ENCODE measurements at places on chromosomes 1 and 21. TPM values are rescaled to one million over a fixed set of nuclear protein-coding genes. Genes with fewer than 3 reads are reported as not detected.
A peak's percentile ranks its signal among the peaks of the same experiment; 100 is the strongest.

DNA sequence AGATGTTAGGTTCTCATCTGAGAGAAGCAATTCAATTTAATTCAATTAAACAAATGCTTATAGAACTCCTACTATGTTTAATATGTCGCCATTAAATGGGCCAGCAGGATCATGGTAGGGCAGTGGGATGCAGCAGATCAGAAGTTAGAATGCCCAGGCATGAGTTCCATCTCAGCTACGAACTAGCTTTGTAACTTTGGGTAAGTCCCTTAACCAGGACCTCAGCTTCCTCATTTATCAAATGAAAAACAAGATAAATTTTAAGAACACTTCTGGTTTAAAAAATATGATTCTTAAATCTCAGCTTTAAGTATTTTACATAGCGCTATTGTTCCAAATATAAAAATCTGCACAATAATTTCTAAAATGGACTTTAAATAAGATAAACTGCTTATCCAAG, 67.5 kb upstream of the GFI1 start:
- no peak for DNase-seq

DNA sequence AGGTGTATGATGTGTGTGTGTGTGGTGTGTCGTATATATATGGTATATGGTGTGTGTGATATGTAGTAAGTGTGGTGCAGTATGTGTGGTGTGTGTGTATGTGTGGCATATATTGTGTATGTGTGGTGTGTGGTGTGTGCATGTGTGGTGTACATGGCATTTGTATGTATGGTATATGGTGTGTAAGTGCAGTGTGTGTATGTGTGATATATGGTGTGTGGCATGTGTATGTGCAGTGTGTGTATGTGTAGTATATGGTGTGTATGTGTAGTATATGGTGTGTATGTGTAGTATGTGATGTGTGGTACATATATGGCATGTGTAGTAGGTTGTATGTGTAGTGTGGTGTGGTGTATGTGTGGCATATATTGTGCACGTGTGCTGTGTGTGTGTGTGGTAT, 74.9 kb downstream of the OLFML3 start:
- DNase-seq, result no peak

RNU5D-1 gene
- total RNA-seq, result not detected

DNA sequence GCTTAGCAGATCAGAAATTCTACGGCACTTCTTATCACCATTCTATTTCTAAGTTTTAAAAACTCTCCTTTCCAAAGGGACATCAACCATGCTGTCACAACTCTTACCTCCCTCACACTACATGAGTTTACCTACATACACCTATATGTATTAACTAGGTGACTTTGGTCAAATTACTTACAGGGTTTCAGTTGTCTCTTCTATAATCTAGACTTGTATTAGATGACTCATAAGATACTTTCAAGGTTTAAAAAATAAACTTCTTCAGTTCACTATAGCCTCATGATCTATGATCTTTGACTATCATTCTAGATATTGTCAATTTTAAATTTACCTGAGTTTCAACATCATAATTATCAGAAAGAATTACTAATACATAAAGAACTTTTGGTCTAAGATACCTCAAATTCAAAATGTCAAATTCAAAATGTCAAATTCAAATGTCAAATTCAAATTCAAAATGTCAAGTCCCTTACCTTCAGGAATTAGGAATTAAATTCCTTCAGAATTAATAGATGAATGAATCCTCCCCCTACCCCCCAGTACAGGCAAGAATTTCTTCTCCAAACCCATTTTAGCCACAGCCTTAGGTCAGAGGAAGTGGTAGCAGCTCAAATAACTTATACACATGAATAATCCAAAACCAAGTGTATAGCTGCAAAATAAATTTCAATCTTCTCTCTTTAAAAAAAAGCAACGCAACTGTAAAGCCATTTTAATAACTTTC, 31.1 kb downstream of the OTUD7B start:
- DNase-seq, result no peak

- DNase-seq, result no peak
Observed at GRCh38 chr21:24260751-24261150, 1346.5 kb downstream of the MRPL39 start.

DNA sequence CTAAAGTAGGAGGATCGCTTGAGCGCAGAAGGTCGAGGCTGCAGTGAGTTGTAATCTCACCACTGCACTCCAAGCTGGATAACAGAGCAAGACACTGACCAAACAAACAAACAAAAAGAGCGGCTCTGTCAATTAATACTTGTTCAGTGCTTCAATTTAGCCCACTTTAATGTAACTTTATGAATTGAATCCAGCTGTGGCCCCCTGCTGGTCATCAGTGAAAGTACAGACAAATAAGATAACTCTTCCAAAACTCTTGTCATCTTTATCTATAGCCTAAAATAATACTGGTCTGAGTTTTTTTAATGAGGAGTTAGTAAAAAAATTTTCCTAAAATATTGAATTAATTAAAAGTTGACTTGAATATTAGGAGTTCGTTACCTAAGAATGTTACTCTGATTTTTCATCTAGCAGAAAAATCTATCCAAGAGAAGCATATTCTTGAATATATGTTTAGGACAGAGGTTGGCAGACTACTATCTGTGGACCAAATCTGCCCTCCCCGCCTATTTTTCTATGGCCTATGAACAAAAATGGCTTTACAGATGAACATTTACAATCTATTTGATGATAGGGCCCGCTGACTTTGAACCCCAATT, 26.1 kb downstream of the ATP5PF start:
- DNase-seq, result peak; percentile 41

GRCh38 chr1:28115267-28115666, 26.9 kb upstream of the EYA3 start:
- peak; percentile 57 for DNase-seq

OVAAL gene
- not detected for total RNA-seq

GRCh38 chr1:226365831-226366231, 42.1 kb downstream of the PARP1 start:
- DNase-seq, result no peak

DNA sequence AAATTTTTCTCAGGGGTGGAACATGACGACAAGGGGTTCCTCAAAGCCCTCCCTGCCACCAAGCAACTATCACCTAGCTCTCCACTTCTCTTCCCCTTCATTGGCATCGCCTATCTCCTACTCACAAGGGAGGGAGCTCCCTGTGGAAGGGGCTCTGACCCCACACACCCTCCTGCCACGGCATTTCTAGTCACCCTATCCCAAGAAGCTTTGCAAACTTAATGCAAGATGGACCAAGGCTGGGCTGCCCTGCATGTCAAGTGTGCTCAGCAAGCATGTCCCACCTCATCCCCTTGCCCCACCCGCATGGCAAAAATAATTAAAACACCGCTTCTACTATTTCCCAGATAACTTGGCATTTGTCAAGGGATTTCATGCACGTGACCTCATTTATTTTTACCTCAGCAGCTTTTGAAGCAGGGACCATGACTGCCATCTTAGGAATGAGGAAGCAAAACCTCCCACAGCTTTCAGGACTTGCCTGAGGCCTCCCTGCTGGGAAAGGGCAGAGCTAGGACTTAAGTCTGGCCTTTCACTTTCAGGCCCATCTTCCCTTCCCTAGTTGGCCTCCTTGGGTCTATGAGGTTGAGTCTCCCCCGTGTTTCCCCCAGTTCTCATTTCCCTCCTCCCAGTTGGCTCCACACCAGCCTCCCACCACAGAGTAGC, 161.3 kb downstream of the TSEN15 start:
- DNase-seq, result no peak

GRCh38 chr1:53576866-53577760, 117.9 kb downstream of the DMRTB1 start:
- no peak for DNase-seq

GRCh38 chr1:82646888-82647287, 846.2 kb downstream of the ADGRL2 start:
- DNase-seq, result no peak

- DNase-seq, result no peak
Observed at GRCh38 chr1:48645883-48646282, 130.8 kb downstream of the BEND5 start.

SELENBP1 gene
- not detected for total RNA-seq

DNA sequence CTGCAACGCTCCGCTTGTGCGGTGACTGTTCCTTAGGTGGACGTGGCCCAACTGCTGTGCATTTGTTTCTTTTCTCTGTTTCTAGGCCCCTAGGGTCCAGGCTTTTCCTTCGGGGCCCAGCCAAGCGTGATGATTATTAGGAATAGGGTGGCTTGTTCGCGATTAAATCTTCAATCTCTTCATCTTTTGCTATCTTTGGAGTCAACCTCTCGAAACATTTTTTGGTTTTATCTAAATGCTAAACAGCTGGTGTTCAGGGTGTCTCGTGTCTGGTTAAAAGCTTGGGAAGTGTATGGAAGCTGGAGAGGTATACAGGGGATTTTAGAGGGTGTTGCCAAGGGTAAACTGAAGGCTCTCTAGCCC, 844 bp upstream of the PLD5 start:
- no peak for DNase-seq

CDKN2C gene
- total RNA-seq, result 56.1 TPM

DNA sequence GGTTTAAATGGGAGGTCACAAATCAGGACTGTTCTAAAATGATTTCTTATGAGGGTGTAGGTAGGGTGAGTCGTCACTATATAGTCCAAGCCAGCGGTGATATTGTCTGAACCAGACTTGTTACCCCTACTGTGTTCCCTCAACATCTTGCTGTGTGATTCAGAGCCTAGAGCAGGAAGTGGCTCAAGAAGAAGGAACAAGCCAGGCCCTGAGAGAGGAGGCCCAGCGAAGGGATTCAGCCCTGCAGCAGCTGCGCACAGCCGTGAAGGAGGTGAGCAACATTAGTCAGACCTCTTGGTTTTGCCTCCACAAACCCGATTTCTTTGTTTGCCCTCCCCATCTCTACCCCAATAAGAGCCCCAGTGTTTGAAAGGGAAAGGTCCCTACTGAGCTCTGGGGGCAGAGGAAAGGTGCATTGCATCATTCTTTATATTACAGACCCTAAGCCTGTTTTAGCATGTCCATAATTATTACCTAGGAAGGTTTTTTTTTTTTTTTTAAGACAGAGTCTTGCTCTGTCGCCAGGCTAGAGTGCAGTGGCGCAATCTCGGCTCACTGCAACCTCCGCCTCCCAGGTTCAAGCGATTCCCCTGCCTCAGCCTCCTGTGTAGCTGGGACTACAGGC, 5.0 kb upstream of the SH3BGRL3 start:
- DNase-seq, result no peak

BSDC1 gene
- total RNA-seq, result 52.5 TPM

DNA sequence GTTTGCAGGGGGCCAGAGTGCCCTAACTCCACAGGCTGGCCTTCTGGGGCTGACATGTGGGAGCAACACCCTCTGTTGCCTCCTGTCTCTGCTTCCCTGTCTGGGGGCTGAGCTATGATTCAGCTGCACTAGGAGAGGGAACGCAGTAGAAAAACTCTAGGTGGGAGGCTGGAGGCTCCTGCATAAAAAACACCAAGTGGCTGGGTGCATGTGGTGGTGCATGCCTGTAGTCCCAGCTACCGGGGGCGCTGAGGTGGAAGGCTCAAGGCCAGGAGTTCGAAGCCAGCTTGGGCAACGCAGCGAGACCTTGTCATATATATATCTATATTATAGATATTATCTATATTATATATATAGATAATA, 5.6 kb downstream of the KIF17 start:
- no peak for DNase-seq

- no peak for DNase-seq
Observed at GRCh38 chr1:35406103-35406502, 137.6 kb downstream of the ZMYM4 start.

DNA sequence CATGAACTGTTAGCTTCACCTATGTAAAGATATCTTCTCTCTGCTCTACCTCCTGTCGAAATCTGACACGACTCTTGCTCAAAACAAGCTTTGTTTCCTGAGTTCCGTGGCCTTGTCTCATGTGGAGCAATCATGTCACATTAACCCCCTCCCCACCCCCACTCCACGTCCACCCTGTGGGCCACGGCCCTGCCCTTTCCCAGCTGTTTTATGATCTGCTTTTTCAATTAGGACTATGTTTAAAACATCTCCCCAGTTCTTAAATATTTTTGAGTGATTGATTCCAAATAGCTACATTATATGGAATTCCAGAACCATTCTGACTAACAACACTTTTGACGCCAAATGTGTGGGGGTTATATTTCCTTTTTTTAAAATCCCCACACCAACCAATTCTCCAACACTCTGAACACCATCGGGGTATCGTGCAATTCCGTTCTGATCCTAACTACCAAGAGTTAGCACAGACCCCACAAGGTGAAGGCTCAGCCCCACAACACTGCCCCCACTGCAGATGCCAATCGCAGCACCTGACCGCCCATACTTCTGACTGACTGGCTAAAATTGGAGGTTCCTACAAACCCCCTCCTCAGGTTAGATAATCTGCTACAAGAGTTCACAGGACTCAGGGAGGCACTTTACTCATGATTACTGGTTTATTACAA, 12.7 kb upstream of the S100A8 start:
- no peak for DNase-seq

DNA sequence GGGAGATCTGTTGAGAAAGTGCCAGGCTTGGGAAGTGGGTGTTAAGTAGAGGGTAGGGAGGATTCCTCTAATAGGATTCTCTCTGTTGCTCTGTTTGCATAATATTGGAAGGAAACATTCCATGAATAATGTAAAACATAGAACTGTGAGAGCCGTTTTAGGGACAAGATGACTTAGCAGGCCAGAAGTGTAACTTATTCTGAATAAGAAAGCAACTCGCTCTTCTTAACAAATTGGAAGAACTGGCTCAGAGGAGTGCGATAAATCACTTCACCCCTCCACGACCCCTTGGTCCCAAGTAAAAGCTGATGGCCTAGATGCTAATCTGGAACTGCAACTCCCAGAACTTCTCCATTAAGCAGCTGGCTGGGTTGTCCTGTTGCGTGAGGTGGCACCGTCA, 19.1 kb downstream of the SIM2 start:
- no peak for DNase-seq
